Type B pancreatic cell (in vitro differentiated cells): ENCODE measurements at places on chromosomes 7 and 10. TPM values are rescaled to one million over a fixed set of nuclear protein-coding genes. Genes with fewer than 3 reads are reported as not detected.

GRCh38 chr7:100493476-100494264, 9.9 kb downstream of the NYAP1 start:
- no peak for DNase-seq

DNA sequence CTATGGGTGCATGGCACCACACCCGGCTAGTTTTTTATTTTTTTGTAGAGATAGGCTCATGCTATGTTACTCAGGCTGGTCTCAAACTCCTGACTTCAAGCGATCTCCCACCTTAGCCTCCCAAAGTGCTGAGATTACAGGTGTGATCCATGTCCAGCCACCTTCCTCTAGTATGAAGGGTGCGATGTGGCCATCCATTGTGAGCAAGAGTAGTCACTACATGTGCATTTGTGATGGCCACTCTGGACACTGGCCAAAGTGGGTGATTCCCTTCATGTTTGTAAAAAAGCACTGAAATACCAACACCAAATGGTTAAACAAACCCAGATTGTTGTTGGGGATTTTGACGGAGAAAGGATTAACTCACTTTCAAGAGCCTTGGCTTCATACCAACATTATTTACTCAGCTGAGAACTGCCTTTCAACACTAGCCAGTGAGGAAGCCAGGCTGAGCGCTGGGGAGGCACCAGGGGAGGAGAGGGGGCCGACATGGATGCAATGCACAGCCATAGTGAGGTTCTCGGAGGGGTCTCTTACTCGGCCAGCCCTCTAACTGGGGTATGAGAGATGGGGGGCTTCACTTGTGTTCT, 198.1 kb upstream of the LYZL2 start:
- no peak for DNase-seq

DNA sequence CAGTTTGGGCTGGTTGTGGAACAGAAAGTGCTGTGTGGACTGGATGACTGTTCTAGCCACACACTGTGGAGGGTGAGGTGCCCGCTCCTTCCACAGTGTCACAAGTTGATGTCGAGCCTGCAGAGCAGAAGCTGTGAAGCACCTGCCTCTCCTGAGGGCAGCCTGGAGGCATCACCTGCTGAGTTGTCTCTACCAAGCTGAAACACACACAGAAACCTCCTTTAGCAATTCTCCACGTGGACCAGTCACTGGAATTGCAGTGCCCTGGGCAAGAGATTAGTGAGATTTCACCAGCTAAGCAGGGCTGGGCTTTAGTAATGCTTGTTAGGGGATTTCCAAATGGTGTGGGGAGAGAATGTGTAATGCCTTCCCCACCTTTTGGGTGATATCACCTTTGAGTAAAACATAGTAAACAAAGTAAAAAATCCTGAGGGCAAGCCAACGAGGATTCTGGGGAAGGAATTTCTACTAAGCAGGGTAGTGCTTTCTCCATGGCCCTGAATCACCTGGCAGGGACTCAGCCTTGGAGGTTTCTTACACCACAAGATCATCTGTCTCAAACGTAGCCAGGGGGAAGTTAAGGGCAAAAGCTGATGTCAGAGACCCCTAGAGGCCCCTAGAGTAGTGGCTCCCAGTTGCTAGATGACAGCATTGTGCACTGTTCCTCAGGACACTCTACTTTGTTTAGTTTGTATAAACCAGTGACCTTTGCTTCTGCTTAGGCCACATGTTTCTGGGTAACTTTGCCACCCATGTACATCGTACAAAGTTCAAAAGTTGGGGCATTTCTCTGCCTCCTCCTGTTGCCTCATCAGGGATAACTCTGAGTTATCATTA, 233.1 kb upstream of the IGFBP3 start:
- DNase-seq = no peak

DNA sequence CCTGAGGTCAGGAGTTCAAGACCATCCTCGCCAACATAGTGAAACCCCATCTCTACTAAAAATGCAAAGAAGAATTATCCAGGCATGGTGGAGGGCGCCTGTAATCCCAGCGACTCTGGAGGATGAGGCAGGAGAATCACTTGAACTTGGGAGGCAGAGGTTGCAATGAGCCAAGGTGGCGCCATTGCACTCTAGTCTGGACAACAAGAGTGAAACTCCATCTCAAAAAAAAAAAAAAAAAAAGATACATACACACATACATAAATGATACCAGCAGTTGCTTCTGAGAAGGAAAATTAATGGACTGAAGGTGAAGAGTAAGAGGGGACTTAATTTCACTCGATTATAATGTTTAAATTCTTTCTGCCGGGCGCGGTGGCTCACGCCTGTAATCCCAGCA, 40.2 kb upstream of the PAX2 start:
- no peak for DNase-seq

GRCh38 chr7:120996988-120997345, 8.5 kb downstream of the CPED1 start:
- no peak for DNase-seq

Gene AKR1C2
- 87.5 and 289 TPM in 2 replicates for total RNA-seq

DNA sequence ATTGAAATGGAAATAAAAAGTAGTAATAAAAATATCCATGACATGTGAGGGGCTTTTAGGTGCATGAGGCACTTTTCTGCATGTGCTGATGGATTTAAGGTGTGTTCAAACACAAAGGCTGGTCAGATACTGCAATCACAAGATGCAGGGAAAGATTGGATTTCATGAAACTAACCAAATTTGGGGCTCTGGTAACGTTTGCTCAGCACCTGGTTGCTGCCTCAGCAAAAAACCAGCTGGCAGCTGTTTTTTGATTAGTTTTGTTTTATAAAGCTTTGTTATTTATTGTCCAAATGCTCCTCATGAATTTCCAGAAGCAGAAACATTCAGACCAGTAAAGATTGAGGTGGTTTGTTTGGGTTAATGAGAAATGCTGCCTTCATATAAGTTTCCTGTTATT, 195.7 kb upstream of the NRG3 start:
- no peak for DNase-seq

DNA sequence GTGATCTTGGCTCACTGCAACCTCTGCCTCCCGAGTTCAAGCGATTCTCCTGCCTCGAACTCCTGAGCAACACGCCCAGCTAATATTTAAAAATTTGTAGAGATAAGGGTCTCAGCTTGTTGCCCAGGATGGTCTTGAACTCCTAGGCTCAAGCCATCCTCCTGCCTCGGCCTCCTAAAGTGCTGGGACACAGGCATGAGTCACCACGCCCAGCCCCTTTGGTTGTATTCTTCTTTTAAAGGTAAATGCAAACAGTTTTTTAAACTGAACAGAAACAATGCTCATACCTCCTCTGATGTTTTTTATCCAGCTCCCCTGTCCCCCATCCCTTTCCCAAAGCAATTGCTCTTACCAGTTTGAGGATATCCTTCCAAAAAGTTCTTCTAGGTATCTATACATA, 79.5 kb upstream of the DUSP5 start:
- DNase-seq = no peak

GRCh38 chr7:114148779-114149178, 230.0 kb upstream of the PPP1R3A start:
- no peak for DNase-seq

Gene SPDYE11
- not detected in 2 replicates for total RNA-seq

DNA sequence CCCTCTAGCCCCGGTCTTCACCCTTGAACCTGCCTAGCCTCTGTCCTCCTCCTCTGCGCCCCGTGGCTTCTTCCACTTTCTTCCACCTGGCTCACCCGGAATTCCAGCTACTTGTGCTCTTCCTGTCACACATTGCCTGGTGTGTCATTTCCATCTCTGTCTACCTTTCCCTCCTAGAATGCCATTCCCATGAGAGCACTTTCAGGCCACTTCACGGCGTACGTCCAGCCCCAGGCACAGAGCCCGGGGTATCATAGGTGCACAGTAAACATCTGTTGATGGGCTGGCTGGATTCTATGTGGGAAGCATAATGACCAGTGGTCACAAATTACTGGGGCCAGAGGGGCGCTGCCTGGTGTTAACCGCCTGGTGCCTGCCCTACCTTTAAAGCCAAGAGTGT, 161.3 kb downstream of the CUX1 start:
- DNase-seq = no peak

Gene LIPF
- total RNA-seq = 19.6 TPM in 1 of 2 replicates, not detected in the other

DNA sequence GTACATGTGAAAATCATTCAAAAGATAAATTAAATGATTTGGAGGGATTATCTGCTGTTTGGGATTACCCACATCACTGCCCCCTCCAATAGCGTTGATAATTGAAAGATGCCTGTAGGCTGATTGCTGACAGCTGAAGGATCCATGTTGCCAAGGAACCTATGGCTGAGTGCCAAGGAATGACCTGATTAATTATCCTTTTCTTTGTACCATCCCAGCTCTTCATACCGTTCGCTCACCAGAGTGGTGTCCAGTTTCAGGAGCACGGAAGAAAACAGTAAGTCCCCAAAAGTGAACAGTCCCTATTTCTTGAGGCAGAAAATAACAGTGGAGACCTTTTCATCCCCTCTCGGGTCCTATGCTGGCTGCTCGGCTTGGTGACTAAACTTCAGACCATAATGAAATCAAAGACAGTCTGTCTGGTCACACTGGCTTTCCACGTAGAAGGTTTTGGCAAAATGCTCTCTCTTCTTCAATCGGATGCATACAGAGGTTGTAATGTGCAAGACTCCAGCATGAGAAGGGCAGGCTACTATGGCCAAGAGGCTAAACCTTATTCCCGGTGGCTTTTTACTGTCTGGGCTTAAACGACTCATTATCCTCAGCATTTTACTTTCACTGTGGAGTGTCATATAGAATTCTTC, 108.8 kb downstream of the SPAG6 start:
- no peak for DNase-seq

DNA sequence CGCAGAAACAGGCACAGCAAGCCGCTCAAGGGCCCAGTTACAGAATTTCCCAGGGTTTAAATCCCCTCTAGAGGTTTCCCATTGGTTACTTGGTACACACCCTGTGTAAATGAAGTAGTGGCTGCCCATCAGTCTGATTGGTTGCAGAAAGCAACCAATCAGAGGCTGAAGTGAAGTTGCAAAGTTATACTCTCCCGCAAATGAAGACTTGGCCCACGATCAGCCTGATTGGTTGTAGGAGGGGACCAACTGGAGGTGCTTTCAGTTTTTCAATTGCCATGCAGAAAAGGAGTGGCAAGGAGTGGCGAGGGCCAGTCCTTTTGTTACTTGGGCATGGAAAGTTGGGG, 909.2 kb upstream of the AUTS2 start:
- DNase-seq = no peak

DNA sequence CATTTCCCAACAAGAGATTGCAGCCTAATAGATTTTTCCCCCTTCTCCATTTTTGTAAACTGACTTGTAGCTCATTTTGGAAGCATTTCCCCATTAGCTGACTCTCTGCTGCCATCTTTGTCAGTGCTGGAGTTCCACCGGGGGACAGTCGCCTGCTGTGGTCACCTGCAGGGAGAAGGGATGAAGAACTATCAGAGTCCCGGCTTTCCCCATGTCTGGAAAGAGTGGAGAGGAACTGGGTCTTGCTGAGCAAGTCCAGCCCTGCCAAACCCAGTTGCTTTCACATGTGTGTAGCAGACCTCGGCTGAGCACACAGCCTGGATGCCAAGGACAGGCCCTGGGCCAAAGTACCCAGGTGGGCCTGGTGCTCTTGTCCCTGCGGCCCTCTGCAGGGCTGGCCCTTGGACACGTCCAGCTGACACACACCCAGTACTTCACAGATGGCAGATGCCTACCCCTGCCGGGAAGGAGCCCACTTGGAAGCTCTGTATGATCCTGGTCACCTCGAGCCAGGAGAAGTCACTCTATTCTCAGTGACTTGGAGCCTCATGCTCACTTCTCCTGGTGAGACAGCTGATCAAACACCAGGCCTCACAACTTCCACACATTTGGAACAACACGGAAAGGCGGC, 157.3 kb upstream of the NPVF start:
- DNase-seq = no peak

- DNase-seq = no peak
These were observed 10.2 kb upstream of the INTS1 start for GRCh38 chr7:1514407-1514806.

GRCh38 chr10:102648269-102648888, 4.1 kb downstream of the TRIM8 start:
- no peak for DNase-seq

Gene STOX1
- 2.8 and 4.0 TPM in 2 replicates for total RNA-seq

Gene CLDN4
- 223 and 787 TPM in 2 replicates for total RNA-seq

Gene HABP2
- 7.5 and 20.5 TPM in 2 replicates for total RNA-seq

DNA sequence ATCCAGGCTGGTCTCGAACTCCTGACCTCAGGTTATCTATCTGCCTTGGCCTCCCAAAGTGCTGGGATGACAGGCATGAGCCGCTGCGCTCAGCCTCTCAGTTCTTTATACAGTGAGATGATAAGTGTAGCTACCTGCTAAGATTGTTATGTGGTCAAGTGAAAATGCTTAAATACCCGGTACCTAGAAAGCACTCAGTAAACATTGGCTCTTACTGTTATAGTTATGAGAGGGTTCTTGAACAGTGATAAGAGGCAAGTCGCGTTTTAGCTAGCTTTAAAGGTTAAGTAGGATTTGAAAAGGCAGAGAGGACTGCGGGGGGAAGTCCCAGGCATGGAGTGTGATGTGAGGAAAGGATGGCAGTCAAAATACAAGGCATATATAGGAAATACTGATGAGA, 4.5 kb downstream of the ZKSCAN1 start:
- DNase-seq = no peak

- DNase-seq = no peak
These were observed 29.7 kb downstream of the CCDC6 start for GRCh38 chr10:59876695-59877094.

Gene OR2A42
- total RNA-seq = 0.10 TPM in 1 of 2 replicates, not detected in the other

DNA sequence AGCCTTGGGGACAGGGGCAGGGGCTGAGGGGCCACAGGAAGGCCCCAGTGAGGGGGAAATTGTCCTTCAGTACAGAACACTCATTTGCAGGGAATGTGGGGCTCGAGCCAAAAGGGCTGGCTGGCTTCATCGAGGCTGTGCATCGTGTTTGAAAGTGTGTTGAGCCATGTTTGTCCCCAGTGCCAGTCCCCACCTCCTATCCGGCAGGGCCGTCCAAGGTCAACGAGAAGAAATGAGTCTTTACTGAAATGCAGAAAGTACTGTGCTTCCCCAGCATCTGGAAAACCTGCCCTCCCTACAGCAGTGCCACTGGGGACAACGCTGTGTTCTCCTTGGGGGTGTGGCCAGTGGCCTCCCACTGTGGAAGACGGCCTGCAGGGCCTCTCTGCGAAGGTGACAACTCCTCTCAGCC, 214.1 kb downstream of the KLF6 start:
- no peak for DNase-seq

DNA sequence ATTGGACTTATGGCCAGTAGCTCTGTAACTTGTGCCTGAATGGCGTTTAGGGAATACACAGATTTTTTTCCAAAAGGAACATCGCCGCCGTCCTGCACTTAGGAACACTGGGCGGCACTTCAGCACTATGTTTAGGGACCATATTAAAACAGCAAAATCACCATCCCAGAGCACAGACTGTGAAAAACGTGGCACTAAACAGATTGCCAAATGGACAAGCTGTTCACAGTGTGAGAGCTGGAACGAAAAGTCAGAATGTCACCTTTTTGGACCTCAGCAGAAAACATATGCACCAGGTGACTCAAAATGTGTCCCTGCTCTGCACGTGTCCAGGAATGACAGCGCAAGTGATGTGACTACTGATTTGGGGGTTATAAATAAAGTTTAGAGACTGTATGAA, 87.9 kb downstream of the ODAD2 start:
- no peak for DNase-seq
